Hematopoietic multipotent progenitor cell treated with erythropoietin and hydrocortisone succinate and interleukin-3 and kit ligand, for 15 days (in vitro differentiated cells): ENCODE measurements at places on chromosomes 7 and 10.

GRCh38 chr7:150983893-150984368 is 5.8 kb upstream of the KCNH2 start:
- peak; percentile 52 for DNase-seq

DNA sequence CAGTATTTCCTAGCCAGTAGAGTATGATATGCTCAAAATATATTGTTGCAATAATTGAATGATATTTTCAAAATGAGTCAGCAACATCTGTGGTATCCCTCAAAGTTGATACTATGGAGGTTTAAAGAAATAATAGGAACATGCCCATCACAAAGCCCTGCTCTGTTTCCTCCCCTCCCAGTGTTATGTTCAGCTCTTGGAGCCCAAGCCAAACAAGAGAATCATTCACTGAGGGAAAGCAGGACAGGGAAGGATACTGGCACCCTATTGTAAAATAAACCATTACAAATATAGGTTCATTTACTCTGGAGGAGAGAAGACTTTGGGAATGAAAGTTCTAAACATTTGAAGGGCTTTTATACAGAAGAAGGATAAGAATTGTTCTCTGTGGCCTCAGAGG is 37.6 kb downstream of the SORCS3 start:
- no peak for DNase-seq

DNA sequence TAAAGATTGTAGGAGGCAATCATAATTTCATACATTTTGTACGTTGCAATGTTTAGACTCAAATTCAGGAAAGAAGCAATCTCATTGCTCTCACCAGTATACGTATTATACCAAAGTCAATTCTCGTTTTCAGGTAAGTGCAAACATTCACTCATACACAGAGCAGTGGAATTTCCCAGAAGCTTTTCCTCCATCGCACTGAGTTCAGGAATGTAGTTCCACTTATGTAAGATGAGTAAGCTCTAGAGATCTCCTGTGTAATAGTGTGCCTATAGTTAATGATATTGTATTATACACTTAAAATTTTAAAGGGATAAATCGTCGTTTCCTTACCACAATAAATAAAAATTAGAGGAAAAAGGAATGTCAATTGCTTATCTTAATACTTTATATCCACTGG is 470.8 kb upstream of the KCND2 start:
- DNase-seq = no peak

DNA sequence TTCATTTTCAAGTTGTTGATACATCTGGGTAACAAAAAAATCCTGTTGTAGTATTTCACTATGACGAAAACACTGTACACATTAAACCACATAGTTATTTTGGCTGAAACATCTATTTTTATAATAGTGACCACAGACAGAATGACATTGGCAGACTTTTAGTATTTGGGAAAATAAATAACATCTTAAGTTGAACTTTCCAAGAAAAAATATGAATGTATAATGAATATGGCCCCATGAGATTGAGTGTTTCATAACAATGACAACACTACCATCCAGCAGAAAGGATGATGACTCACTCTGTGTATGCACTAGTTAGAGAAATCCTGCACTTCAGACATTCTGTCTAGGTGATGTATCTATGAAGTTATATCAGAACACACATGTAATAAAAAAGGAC is 118.1 kb downstream of the SEMA3D start:
- no peak for DNase-seq

- peak; percentile 15 for DNase-seq
Observed at GRCh38 chr10:7410862-7411670, at the start of gene SFMBT2. SFMBT2 (minus strand) TSS chr10:7411034; CDS start chr10:7381898, 29,136 bp downstream.

GRCh38 chr7:100093054-100093453 is 4.3 kb downstream of the COPS6 start:
- no peak for DNase-seq

DNA sequence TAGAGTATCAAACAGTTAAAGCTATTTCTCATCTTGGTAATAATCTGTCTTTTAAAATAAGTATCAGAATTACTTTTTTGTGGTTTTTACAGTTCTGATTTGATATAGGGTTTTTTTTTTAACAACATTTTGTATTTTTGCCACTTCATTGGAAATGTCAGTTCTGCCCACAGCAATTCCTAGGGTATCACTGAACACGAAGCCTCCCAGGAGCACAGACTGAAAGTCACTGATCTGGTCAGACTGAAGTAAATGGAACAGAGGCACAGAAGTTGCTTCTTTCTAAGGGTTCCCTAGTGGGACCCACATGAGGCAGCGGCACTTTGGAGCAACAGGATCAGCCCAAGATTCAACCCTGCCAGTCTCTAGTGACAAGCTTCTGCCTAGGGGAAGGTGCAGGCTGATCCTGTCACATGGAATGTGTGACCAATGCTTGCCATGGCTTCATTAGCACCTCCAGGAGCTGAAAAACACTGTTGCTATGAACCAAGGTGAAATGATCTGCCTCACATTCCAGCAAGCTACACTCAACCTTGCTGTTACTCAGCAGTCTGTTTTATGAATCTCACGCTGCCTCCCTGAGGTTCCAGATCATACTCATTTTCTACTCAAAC is 273.4 kb upstream of the CSTF2T start:
- no peak for DNase-seq

DNA sequence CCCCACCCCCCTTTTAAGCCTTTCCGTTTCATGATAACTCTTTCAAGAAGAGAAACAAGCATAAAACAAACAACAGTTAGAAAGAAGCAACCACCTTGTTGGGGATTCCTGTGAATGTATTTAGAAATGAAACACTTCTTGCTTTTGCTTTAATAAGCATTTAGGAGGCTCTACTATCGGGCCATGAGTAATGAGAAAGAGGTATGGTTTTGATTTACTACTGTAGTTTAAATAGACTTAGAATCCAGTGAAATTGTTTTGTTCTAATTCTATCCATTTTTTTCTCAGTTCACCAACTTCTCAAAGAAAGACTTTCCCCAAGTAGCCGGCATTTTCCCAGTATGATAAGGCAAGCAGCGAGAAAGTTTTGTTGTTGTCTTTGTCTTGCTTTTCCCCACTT is 168.7 kb upstream of the HABP2 start:
- DNase-seq = no peak

GRCh38 chr10:129244757-129245156 is 222.3 kb upstream of the MGMT start:
- no peak for DNase-seq

DNA sequence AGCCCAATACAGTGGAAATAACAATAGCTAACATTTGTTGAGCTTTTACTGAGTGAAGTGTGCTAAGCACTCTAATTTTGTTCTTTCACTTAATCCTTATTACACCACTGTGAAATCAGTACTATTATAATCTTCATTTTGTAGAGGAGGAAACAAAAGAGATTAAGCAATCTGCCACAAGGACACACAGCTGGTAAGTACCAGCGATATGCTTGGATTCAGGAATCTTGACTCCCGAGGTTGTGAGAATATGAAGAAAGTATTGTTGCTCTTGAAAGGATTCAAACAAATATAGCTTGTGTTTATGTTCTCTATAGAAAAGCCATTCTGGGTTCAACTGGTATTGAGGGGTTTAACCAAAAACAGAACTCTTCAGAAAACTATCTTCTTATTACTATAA is 93.7 kb upstream of the HECTD2 start:
- DNase-seq = no peak

GRCh38 chr7:36011588-36011965 is 141.5 kb upstream of the EEPD1 start:
- DNase-seq = no peak

DNA sequence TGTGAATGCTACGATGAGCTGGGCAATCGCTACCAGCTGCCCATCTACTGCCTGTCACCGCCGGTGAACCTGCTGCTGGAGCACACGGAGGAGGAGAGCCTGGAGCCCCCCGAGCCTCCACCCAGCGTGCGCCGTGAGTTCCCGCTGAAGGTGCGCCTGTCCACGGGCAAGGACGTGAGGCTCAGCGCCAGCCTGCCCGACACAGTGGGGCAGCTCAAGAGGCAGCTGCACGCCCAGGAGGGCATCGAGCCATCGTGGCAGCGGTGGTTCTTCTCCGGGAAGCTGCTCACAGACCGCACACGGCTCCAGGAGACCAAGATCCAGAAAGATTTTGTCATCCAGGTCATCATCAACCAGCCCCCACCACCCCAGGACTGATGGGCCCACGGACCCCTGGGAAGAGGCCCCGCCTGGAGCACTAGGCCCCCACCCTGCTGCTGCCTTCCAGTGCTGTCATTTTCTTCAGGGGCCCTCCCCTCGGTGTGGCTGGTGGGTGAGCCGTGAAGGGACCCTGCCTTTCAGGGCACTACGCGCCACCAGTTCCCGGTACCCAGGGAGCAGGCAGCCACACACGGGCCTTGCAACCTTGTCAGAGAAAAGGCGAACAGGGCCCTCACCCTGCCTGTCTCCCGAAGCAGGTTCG is 2.3 kb upstream of the ANKRD2 start:
- DNase-seq = no peak

GRCh38 chr7:132160611-132161532 is 415.4 kb downstream of the PLXNA4 start:
- DNase-seq = no peak

- no peak for DNase-seq
Observed at GRCh38 chr10:101902820-101903145, 59.2 kb upstream of the KCNIP2 start.

GRCh38 chr10:77494756-77495541 is 142.7 kb downstream of the KCNMA1 start:
- no peak for DNase-seq

- no peak for DNase-seq
Observed at GRCh38 chr10:729213-729612, 39.7 kb upstream of the DIP2C start.

GRCh38 chr7:46360811-46361210 is 439.7 kb upstream of the IGFBP3 start:
- DNase-seq = no peak

DNA sequence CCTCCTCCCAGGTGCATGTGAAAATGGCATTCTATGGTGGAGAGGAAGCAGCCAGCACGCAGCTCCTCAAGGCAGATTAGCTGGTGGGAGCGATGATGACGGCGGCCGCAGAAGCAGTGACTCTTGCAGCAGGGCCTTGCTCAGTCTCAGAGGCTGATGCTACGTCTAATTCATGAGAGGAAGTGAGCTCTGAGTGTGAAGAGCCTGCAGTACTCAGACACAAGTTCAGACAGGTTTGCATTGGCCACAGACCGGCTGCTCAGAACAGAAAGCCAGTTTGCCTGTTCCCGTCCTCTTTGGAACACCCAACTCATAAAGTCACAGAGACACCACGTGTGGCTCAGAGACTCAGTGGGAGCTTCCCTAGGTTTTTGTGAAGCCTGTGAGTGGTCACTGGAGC is 136.5 kb downstream of the ADARB2 start:
- no peak for DNase-seq

- no peak for DNase-seq
Observed at GRCh38 chr10:114297136-114297705, 58.2 kb downstream of the VWA2 start.

DNA sequence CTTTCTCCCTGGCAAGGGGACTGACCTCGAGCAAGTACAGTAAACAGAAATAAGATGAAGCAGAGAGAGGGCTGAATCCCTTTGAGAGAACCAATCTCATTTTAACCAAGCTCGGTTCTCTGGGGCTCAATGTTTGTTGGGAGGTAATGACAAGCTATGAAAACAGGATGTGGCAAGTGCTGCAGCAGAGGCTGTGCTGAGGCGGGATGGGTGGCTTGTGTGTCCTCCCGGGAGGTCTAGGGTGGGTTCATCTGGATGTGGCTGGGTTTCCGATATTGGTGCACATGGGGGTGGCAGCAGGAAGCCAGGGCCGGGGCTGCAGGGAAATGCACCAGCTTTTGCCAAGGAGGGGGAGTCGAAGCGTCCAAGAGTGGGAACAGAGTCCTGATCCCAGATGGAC is 84.5 kb downstream of the AOAH start:
- no peak for DNase-seq

DNA sequence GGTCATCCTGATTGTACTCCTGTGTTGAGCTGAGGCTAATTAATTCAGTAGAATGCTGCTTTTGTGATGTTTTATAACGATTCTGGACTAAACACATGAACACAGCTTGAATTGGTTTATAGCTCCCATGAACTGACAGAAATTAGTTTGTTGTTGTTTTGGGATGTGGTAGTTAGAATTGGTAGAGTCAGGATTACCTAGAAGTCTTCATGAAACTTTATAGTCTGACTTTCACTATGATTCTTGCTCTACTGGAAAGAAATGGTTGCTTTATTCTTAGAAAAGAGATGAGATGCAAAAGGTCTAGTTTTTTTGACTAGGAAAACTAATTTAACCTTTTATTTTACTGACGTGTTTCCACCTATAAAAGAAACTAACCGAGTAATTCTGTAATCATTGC is 23.4 kb upstream of the TRUB1 start:
- DNase-seq = no peak

GRCh38 chr7:151767557-151767956 is 109.4 kb downstream of the PRKAG2 start:
- DNase-seq = no peak

DNA sequence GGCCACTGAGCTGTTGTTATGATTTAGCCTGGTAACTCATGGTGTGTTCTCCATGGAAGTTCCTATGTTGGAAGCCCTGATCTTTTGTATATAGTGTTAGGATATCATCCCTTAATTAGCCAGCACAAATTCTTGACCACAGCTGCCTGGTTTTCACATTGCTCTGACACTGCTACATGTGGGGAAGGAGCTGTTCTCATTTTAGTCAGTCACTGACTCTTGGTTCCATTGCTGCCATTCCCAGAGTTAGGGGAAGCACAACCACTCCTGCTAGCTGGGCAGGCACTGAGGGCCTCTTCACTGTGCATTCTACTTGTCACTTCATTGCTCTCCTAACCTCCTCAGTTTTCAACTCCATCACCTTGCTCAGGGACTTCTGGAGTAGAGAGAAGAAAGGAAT is 98.4 kb upstream of the GJD4 start:
- no peak for DNase-seq

GRCh38 chr10:110672580-110672919 is 28.4 kb downstream of the RBM20 start:
- DNase-seq = no peak

- no peak for DNase-seq
Observed at GRCh38 chr7:70592171-70592570, 539.8 kb upstream of the GALNT17 start.

DNA sequence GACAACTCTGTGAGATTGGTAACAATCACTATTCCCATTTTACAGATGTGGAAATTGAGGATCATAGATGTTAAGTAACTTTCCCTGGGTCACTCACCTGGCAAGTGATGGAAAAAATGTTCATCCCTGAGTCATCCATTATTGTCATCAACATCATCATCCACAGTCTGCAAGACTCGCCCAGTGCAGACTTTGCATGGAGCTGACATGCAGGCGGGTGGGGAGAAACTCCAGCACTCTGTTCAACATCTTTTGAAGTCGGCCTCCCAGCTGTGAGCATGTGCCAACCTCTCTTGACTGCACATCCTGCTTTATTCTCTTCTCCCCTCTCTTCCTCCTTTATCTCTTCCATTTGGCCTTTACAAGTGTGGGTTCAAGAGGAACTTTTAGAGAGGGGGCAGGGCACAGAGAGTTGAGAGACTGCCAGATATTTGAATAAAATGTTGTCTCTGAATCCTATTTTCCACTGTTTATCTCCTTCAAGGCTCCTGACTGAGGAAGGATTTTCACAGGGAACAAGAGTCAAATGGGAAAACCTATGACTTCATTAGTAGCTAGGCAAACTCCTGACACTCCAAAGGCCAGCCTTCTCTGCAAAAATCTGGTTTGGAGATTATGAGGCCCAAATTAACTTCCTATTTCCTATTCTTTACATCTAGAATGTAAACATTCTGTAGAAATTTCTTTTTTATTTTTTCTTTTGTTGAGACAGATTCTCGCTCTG is 283.7 kb upstream of the PODXL start:
- no peak for DNase-seq

- no peak for DNase-seq
Observed at GRCh38 chr7:5702876-5703571, 78.4 kb downstream of the RNF216 start.

- DNase-seq = no peak
Observed at GRCh38 chr10:78567680-78568455, 500.9 kb upstream of the ZMIZ1 start.
